ENCODE measurements at places on chromosomes 13 and 19.
A peak's percentile ranks its signal among the peaks of the same experiment; 100 is the strongest.

GRCh38 chr19:8569066-8569771, 8.0 kb downstream of the MYO1F start:
- peak; percentile 62 for DNase-seq

- DNase-seq, result no peak
Observed at GRCh38 chr19:33186431-33187182, 7.5 kb upstream of the LRP3 start.

GRCh38 chr19:21474671-21475181, 30.7 kb upstream of the ZNF429 start:
- peak; percentile 85 for DNase-seq

- no peak for DNase-seq
Observed at GRCh38 chr13:75395066-75395465, 86.9 kb downstream of the TBC1D4 start.

DNA sequence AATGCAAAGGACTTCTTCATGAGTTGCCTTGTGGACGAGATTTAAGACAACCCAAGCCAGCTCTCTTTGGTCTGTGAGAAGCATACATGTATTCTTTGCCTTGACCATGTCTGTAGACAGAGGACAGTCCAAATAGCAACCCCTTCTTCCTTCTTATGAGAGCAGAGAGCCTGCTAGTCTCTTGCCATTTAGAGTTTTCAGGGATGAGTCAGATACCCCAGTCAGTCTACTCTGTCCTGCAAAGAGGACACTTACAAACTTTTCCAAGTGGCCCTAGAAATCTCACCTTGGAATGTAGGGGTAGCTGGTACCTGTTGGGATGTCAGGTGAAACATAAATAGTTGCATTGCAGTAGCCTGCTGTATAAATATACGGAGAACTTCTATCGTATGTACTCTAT, 36.7 kb downstream of the DNAJC3 start:
- DNase-seq, result no peak

- DNase-seq, result no peak
Observed at GRCh38 chr13:92657565-92657964, 569.0 kb upstream of the GPC6 start.

DNA sequence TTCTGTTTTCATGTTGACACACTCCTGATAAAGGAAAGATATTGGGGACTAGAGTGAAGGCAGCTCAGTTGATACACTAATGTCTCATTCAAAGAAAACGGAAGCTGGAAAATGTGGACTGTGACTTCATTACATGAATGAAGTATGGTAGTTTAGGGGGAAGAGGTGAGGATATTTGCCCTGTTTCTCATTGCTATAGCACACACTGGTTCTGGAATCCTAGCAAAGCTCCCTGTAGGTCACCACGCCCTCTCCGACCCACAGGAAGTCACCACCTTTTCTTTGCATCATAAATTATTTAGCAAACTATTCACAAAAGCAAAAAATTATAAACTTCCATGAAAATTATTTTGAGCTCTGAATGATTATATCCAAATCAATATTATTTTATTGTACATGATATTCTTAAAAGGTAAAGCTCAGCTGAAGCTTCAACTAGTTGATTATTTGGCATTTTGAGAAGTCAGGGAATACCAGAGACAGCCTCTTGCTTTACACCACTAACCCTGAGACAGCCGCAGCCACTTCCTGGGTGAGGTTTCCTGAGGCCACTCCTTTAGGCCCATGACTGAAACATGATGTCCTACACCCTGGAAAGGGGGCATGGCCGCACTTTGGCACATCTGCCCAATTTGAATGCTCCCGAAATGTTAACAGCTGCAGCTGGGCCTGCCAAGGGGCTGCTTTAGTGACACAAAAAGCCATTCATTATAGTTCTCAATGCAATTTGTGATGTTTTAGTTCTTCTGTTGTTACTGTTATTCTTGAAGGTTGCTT, 50.0 kb upstream of the WDFY2 start:
- peak; percentile 43 for DNase-seq

- no peak for DNase-seq
Observed at GRCh38 chr19:14375582-14376291, 5.5 kb upstream of the ADGRE5 start.

DNA sequence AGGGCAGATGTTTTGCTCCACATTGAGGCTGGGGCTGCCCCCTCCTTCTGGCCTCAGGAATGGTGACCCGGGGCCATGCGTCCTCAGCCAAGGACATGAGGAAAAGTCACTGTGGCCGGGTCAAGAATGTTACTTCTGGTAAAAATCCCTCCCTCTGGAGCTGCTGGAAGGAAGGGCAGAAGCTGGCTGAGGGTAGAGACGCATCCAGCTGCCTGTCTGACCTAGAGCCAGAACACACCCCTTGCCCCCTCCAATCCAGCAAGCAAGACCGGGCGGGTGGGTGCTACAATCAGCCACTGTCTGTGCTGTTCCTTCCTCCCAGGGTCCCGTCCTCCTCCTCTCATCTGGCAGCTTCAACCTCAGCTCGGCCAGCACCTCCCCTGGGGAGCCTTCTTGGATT, 59.0 kb downstream of the PTPRS start:
- DNase-seq, result no peak

All from activated T-cell treated with anti-CD3 and anti-CD28 coated beads, Interleukin-2, amount 50 U/mL, for 24 hours (primary cell).